ENCODE measurements at places on chromosomes 3 and 15.

DNA sequence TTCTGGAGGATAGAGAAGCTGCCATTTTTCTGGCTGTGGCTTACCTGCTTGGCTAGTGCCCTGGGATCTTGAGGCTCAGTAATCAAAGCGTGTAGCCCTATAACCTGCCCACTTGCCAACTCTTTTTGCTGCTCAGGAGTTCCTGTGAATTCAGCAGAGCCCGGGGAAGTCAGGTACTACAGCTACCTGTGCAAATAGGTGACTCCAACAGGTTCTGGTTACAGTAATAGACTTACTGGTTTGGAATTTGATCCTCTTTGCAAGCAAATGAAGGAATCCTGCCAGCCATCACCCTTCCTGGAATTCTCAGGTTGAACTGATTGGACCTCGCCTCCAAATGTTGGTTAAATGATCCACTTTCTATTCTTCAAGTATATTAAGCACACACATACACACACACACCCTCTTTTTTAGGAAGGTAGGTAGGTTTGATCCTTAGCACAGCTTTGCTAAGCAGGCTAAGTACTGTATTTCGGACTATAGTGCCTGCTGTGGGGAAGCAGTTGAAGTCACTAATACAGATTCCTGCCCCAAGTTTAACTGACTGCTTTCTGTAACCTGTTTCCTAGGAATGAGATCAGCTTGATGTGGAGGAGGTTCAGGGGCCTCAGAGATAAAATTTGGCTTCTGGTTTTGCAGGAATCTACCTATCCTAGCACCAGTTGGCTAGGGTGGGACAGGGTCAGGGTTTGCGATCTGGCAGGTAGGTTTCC is 2.3 kb downstream of the PPCDC start:
- DNase-seq: no peak

DNA sequence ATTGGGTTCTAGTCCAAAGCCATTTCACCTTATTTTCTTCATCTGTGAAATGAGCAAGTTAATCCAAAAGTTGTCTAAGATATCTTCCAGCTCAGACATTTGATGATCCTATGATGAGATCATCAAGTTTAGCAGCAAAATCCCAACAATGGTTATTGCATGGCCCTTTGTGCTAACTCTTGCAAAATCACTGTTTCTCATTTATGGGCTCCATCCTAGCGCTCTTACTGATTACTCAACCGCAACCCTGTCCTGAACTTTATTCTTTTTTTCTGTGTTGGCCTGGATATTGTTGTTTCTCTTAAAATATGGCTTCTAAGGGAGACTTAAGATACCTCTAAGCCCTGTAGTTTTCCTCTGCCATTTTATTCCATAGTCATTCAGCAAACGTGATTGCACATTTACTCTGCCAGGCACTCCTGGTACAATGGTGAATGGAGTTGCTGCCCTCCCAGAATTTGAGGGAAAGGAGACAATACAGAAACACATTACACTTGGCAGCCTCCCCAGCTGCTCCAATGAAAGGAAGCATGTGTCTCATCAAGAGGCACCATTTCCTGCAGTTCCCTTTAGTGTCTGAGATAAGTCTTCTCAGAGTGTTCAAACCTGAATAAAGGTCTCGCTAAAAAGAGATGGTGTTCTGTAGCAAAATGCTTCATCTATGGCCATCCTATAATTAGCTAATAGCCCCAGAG is 4.4 kb downstream of the GXYLT2 start:
- DNase-seq: no peak

DNA sequence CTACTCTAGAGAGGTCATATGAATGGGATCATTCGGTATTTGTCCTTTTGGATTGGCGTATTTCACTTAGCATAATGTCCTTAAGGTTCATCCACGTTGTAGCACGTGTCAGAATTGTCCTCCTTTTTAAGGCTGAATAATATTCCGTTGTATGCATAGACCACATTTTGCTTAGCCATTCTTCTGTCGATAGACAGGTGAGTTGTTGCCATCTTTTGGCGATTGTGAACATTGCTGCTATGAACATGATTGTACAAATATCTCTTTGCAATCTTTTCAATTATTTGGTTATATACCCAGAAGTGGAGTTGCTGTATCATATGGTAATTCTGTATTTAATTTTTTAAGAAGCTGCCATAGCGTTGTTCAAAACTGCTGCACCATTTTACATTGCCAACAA is 52.4 kb upstream of the GOLGA8J start:
- DNase-seq: no peak

DNA sequence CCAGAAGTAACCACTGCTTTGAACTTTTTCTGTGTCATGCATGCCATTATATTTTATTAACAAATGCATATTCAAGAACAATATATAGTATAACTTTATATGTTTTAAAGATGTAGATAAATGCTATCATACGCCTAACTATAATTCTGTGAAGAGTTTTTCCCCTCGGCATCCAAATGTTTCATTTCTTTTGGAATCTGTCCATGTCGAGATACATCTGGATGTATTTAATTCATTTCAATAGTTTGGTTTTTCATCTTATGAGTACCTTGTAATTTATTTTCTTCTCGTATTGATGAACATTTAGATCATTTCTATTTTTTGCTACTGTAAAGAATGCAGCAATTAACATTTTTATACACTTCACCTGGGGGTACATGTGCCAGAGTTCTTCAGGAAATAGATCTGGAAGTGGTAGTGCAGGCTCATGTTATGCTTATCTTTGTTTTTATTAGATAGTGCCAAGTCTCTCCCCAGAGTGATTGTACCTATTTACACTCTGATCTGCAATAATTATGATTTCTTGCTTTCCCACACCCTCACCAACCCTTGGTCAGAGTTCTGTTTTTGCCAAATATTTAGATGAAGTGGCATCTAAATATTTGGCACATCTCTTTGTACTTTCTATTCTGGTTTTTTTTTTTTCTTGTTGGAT is 29.7 kb downstream of the USP13 start:
- no peak for DNase-seq

- DNase-seq: no peak
Measured at GRCh38 chr3:23728601-23729117, 77.1 kb upstream of the UBE2E1 start.

DNA sequence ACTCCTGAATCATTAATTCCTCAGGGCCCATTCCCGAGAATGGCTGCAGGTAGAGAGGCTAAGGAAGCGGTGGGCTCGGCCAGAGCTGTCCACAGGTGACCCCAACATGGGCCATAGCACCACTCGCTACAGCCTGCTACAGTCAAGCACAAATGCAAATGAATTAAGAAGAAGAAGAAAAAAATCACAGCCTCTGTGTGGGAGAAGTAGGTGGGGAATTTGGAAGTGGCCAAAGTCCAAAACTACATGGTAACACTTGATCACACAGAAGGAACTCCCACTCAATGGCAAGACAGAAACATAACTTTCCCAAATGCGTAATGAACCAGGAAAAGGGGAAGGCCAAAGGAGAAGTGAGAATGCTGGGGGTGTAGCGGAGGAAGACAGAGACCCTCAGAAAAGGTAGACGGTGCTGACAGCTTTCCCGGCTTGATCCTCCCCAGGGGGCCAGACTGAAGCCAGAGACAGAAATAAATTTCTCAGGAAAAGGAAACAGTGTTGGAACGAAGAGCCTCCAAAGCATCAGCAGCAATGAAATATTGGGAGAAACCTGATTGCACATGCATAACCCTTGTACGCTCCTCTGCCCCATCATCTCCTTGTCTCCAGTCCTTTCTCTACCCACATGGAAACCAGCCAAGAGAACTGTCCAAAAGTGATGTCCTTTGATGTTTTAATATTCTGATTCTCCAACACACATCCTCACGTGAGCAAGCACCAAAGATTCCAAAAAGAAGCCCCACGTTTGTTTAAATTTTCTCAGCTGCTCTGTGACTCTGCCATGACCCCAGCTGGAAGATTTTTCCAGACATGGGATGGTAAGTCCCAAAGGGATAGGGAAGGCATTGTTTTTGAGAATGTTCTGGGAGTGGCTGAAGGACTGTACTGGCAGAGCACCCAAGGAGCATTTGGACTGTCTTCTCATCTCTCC is 107.6 kb downstream of the OXNAD1 start:
- DNase-seq: no peak

GRCh38 chr15:83775738-83776137 is 121.8 kb downstream of the ADAMTSL3 start:
- DNase-seq: no peak

DNA sequence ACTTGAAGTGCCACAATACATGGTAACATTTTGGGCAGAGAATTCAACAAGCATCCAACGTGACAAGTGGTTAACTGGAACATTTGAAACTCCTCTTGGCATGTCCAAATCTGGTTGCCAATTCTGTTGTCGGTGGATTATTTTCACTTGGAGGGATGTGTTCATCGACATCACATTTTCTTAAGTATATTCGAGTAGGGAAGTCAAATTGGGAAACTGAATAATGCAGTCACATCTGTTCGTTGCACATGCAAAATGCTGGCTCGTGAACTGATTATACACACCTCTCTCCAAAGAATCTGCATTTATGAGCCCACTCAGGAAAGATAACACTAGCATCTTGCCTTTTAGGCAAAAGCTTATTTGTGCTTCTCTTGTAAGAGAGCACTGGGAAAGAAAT is 139.7 kb downstream of the LIPC start:
- no peak for DNase-seq

DNA sequence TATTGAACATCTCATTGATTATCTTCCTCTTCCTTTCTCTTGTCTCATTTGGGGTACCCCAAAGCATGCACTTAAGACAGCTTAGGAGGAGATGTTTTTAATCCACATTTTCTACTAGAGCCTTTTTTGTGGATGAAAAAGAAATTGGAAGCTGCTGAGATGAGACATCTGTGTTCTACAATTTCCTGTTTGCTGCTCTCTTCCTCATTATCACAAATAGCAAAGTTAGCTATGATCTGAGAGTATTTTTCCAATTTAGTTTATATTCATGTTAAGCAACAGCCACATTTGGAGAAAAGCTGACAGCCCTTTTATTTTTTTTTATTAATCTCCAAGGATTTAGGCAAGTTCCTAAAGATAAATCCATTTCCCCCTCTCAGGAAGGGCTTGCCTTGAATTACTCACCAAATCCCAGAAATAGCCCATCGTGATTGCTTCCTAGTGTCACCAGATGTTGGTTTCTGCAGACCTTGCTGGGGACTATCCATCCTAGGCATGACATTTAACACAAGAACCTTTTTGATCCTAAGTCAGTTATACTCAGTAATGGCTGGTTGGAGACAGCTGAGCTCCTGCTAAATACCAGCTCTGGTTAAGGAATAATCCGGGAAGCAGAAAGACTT is 70.8 kb upstream of the FILIP1L start:
- DNase-seq: no peak

DNA sequence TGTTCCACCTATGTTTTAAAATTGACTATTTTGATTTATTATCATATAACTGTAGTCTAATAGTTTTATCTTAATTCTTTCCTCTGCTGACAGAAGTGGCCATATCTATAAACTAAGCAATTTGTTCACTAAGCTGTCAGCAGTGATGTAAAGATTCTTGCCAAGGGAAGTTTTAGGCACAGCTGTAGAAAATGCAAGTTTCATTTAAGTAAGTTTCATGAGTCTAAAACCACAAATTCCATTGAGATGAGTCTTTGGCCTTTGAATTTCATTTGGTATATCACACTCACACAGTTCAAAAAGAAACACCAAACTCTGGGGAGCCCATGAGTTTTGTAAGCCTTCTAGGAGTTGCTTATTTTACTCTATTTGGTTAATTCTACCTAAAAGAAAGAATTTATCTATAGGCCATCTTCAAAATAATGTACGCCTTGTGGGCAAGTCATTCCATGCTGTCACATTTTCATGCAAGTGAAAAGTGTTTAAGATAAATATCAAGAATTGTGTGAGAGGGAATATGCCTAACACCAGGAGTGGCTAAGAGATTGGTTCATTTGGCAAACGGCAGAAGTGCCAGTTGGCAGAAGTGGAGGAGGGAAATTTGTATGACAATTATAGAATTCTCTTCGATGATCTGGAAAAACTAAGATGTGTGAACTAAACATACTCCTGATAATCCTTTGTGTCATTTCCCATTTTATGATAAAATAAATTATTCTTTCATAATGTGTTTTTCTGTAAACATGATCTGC is 292.9 kb downstream of the ZIC4 start:
- no peak for DNase-seq

- DNase-seq: no peak
Measured at GRCh38 chr15:32880642-32881041, 162.8 kb downstream of the GREM1 start.

- no peak for DNase-seq
Measured at GRCh38 chr3:60584250-60584649, 667.0 kb downstream of the FHIT start.

GRCh38 chr3:183213415-183214276 is 39.4 kb upstream of the B3GNT5 start:
- no peak for DNase-seq

DNA sequence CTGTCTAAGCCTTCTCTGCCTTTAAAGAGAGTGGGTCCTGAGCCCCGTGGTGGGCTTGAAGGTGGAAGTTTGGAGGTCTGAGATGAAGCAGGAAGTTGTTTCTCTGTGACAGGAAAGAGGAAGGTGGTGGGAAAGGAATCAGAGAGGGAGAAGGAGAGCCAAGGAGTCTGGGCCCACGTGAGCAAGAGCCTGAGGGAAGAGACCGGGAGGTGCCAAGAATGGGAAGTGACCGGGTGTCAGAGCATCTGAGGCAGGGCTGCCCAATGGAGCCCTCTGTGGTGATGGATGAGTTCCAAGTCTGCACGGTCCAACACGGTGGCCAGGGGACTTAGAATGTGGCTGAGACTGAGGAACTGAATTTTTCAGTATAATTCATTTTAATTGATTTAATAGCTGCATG is 24.6 kb downstream of the ALDH1L1 start:
- no peak for DNase-seq

DNA sequence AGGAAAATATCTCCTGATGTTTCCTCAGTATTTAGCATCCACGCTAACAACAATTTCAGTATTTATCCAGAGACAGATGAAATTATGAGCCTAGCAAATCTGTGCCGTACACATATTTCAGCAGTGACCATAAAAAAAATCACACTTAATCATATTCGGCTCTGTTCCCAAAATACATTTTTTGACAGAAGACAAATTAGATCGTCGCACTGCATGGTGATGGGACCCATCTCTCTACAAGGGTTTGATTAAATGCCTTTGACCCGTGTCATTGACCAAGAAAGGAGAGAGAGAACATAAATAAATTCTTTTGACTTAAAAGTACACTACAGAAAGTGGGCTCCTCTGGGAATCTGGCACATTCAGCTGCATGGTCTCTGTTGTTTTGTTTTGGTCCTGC is 215.3 kb upstream of the SEMA6D start:
- no peak for DNase-seq

- DNase-seq: no peak
Measured at GRCh38 chr3:51354172-51354571, 30.9 kb upstream of the MANF start.

GRCh38 chr3:124577494-124578167 is 152.6 kb upstream of the UMPS start:
- no peak for DNase-seq

DNA sequence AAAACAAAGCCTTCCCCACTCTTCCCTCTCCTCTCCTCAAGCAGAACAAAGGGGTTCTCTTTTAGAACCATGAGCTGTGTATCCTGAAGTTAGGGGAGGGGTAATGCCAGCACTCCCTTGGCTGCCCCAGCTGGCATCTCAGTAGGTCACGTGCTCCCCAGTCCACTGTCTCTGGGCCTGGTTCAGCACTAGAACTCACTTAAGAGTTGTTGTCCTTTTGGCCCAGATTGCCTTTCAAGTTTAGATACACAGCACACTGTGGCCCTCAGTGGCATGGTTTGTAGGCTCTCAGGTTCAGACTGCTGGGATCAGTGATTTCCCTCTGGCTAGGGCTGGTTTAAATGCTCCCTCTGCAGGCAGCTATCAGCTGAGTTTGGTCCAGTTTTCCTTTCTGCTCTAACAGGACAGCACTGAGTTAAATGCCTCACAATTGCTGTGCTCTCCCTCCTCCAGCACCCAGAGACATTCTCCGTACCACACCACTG is 188.4 kb upstream of the ST8SIA2 start:
- no peak for DNase-seq

- DNase-seq: peak; percentile 91
Measured at GRCh38 chr3:40468018-40468417, 8.9 kb upstream of the ZNF619 start.
